Osteoblast (primary cell): ENCODE measurements at places on chromosomes 16 and 17. TPM values are rescaled to one million over a fixed set of nuclear protein-coding genes. Genes with fewer than 3 reads are reported as not detected.

The RASD1 gene
- total RNA-seq, result 13.8 and 14.7 TPM in 2 replicates

The GLP2R gene
- total RNA-seq, result under 0.01 TPM in 1 of 2 replicates, not detected in the other

The SCNN1G gene
- total RNA-seq, result not detected in 2 replicates

The TPSB2 gene
- total RNA-seq, result not detected in 2 replicates

The NHERF2 gene
- total RNA-seq, result 26.8 and 33.7 TPM in 2 replicates

The SOX15 gene
- total RNA-seq, result 0.59 and 0.72 TPM in 2 replicates

The SHCBP1 gene
- 1.8 and 2.7 TPM in 2 replicates for total RNA-seq

The ABCC11 gene
- under 0.01 and 0.29 TPM in 2 replicates for total RNA-seq

The DNAH9 gene
- total RNA-seq, result not detected in 2 replicates

DNA sequence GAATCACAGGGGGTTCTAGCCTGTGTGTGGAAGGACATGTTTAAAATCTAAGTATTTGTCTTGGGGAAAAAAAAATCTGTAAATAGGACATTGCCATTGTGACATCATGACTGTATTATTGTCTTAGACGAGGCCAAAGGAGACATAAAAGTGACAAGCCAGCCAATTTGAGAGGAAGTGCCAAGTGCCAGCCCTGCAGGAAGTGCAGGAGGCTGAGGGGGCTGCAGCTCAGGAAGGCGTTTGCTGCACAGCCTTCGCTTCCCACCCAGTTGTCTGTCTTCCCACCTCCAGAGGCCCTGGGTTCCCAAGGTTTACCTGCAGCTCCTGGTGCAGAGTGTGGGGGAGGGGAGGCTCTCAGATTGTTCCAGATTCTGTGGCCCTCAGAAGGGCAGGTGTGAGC is 1.3 kb downstream of the ADCY7 start:
- DNase-seq, result peak; percentile 58

GRCh38 chr16:1907226-1907860 is 10.9 kb downstream of the HS3ST6 start:
- peak; percentile 83 for DNase-seq

GRCh38 chr16:54977211-54977610 is 46.5 kb downstream of the IRX5 start:
- no peak for DNase-seq

- no peak for DNase-seq
These were observed 44.8 kb downstream of the ADCY7 start for GRCh38 chr16:50311134-50311528.

DNA sequence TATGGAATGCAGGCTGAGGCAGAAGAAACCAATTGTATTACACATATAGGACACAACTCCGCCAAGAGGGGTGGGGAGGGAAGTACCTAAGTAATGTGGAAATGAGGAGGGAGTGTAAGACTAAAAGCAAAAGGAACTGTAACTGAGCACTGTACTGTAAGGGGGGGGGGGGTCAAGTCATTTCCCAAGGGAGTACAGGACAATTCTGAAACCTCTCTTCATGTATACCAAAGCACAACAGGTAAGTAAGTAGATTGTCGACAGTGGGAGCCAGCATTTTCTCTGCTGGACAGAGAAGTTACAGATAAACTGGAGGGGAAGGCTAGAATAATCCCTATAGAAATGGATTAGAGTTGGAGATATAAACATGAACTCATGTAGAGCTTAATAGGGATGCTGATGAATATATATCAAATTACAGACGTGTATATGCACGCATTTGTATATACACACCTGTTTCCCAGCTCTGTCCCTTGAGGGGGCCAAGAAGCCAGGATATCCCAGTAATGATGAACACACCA is 6.4 kb downstream of the USP22 start:
- no peak for DNase-seq

GRCh38 chr17:10224582-10225195 is 26.3 kb upstream of the GAS7 start:
- DNase-seq, result no peak

DNA sequence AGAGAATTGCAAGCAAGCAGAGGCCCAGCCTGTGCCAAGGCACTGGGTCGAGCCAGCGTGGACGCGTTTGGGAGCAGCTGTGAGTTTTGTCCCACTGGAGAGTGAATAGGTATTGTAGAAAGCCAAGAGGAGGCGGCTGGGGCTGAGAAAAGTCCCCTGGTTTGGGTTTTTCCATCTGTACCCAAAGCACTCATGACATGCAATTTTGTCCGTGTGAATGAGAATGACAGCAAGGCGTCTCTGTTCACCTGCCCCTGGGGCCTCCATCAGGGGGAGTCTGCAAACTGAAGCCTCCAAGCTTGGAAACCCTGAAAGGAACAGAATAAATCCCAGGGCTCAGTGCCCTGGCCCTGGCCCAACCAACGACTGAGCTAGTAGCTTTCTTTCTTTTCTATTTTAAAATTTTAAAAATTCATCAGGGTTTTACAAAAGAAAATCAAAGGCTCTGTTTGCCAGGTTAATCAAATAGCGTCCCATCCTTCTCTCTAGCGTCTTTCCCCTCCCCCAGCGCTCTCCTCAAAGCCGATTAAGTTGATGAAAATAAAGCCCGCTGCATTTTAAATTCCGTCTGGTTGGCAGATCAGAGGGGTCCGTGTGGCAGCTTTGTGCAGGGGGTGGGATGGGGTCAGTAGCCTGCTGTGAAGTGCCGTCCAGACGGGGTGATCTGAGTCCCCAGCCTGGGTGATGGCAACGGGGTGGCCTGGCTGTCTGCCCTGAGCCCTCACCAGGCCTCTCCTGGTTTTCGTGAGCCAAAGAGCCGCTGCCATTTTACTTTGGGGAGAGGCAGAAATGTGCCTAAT is 171.0 kb downstream of the KATNIP start:
- no peak for DNase-seq

GRCh38 chr17:30267625-30268024 is 24.1 kb downstream of the BLMH start:
- DNase-seq, result peak; percentile 81

DNA sequence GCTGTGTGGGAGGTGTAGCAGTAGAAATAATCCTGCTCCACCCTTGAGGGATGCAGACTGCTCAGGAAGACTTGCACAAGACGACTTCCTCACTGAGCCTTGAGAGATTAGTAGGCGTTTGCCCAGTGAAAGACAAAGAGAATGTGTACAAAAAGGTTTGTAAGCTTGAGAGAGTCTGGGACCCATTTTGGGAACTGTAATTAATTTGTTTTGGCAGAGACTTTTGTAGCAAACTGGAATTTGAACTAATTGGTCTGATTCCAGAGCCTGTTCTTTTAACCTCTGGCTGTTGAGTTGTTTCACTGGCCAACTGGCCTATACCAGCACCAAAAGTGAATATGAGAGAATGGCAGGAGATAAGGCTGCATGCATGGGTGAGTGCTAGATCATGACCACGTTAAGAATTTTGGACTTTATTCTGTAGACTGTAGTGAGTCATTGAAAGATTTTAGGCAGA is 75.5 kb downstream of the AATF start:
- no peak for DNase-seq

- no peak for DNase-seq
These were observed 11.3 kb downstream of the DNAAF1 start for GRCh38 chr16:84156342-84156784.
